ENCODE measurements at places on chromosomes 16 and 17.

DNA sequence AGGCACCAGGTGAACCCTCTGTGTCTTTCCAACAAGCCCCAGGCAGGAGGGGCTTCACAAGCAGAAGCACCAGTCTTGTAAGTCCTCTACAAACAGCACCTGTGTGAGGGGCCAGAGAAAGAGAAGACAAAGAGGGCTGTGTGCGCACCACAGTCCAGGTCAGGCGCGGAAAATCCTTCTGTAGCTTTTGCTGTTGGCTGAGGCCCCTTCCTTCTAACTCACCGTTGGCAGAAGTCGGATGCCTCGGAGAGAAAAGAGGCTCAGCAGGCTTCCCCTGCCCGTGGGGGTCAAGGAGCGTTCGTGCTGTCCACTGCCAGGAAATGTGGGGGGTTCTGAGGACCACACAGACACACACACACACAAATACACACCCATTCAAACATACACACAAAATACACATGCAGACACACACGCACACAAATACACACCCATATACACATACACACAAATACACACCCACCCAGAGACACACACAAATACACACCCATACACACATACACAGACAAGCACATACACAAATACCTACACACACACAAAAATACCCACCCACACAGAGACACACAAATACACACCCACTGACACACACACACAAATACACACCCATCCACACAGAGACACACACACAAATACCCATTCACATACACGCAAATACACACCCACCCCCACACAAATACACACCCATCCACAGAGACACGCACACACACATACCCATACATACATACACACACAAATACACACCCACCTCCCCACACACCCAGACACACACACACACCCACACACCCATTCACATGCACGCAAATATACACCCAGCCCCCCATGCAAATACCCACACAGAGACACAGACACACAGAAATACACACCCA is 6.8 kb downstream of the ZG16B start:
- DNase-seq, result no peak

GRCh38 chr16:30541502-30542329 is 7.1 kb upstream of the ZNF747 start:
- no peak for DNase-seq

DNA sequence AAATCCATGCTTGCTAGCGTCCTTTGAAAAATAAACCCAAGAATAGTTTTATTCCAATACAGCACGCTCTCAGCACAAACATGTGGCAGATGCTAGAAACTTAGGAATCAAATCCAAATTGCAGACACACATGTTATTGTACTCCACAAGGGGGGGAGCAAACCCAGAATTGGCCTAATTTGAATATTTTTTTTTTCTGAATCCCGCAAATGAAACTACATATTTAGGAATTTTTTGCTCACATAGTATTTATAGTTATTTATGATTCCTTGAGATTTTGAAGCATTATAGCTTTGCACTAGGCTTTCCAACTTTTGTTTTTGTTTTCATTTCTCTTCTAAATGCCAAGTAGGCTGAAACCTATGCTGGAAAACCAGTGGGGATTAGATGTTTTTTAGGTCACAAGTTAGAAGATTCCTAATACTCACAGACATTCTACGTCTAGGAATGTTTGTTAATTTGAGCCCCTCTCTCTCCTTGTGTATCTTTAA is 59.3 kb upstream of the CDH11 start:
- DNase-seq, result no peak

DNA sequence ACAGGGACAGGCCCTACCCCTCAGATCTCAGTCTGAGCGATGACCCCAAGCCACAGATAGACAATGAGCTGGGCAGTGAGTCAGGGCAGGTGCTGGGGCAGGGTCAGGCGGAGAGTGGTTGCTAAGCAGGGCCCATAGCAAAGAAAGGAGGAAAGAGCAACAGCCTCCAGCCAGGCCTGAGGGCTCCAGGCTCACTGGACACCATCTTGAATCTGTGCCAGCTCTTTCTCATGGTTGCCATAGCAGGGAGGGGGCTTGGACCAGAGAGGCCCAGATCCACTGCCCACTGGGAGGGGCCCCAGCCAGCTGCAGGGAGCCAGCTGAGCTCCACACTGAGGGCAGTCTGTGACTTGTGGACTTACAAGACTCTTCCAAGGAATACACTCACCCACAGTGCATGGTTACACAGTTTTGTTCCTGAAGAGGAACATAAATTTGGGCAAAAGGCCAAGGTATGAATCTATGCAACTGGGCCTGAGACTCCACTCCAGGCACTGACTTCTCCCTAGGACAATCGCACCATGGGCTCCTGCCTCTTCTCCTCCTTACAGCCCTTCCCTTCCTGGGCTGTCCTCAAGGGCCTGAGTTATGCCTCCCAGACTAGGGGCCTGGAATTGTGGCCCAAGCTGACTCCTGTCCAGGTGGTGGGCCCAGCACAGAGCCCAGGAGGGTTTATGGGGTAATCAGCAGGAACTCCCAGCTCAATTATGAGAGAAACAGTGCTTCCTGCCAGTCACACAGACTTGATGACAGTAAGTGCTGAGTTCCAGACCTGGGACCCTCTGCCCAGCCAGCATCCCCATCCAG is 59.9 kb downstream of the BEAN1 start:
- DNase-seq, result peak; percentile 44

GRCh38 chr16:55908641-55909040 is 33.5 kb upstream of the CES5A start:
- DNase-seq, result no peak
